ENCODE measurements at places on chromosomes 5 and 9. TPM values are rescaled to one million over a fixed set of nuclear protein-coding genes. Genes with fewer than 3 reads are reported as not detected.

Gene NUTM2G
- total RNA-seq, result not detected

Gene C5orf34
- 0.85 TPM for total RNA-seq

Gene PCA3
- total RNA-seq, result not detected

Gene C5orf63
- 3.2 TPM for total RNA-seq

Gene CDKN2A
- total RNA-seq, result 0.64 TPM

Gene ARL14EPL
- not detected for total RNA-seq

Gene IL13
- not detected for total RNA-seq

Gene NEK6
- 13.2 TPM for total RNA-seq

Gene RPL35
- total RNA-seq, result 5,407 TPM

Gene DOCK2
- 11.1 TPM for total RNA-seq

Gene PCDHGA11
- total RNA-seq, result 2.2 TPM

Gene FOXB2
- total RNA-seq, result not detected

Gene ADAMTS6
- 17.1 TPM for total RNA-seq

Gene DOLPP1
- 13.2 TPM for total RNA-seq

Gene ADAM19
- total RNA-seq, result 1.1 TPM

Gene GBA2
- 26.7 TPM for total RNA-seq

Gene SNCAIP
- total RNA-seq, result not detected

Gene ROR2
- total RNA-seq, result 0.24 TPM

Gene GTF3C4
- 10.9 TPM for total RNA-seq

Gene ZNF608
- total RNA-seq, result 13.3 TPM

Gene FOXD4L6
- total RNA-seq, result not detected

Gene ACTBL2
- 0.21 TPM for total RNA-seq
